SK-N-SH treated with all-trans-retinoic acid at 6 μM for 48 hours (cell line): ENCODE measurements at places on chromosomes 12 and 14.

- no peak for ATAC-seq
Observed at GRCh38 chr14:103657471-103657870, 28.5 kb downstream of the KLC1 start.

GRCh38 chr12:51328587-51328986, 4.6 kb upstream of the BIN2 start:
- no peak for ATAC-seq

GRCh38 chr14:54566410-54567223, at the start of gene SAMD4A:
Gene SAMD4A, plus strand, starts transcription at chr14:54567128. Its CDS starts 789 bp downstream, at chr14:54567917.
- ATAC-seq: peak; percentile 29

- ATAC-seq: no peak
Observed at GRCh38 chr14:22190411-22191191, 398.4 kb downstream of the DAD1 start.

DNA sequence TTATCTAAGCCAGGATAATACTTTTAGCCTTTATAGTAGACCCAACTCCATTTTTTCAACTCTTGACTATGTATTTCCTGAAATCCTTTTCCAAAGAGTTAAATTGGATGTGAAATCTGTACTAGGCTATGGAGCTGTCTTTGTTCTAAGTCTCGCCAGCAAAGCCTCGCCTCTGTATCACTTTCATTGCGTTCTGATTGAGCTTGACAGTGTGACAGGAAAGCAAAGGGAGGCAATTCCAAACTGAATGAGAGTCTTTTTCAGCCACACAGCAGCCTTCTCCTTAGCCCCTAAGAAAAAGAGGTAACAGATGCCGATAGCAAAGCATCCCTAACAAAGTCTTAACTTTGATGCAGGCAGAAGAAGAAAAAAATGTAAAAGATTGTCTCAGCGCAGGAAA, 154.6 kb upstream of the OTX2 start:
- no peak for ATAC-seq

DNA sequence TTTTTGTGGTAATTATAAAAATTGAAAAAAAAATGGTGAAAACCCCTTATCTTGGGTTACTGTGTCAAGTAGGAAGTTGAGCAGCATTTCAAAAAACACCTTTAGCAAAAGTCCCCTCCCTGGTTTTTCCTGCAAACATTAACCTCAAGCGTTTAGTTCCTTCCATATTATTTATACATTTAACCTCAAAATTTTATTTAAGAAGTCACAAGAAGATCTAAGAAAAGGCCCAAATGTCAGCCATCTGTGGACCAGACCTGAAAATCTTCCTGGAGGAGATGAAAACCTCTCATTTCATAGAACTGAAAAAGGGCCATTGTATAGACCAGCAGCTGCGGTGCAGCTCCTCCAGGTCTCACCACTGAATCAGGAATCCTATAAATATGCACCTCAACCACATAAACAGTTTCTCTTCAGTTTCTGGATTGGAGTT, 40.4 kb upstream of the BTG1 start:
- ATAC-seq: no peak

- peak; percentile 50; the same call in 2 of the 3 replicates for ATAC-seq
Observed at GRCh38 chr14:63361790-63362189, 43.1 kb upstream of the GPHB5 start.

DNA sequence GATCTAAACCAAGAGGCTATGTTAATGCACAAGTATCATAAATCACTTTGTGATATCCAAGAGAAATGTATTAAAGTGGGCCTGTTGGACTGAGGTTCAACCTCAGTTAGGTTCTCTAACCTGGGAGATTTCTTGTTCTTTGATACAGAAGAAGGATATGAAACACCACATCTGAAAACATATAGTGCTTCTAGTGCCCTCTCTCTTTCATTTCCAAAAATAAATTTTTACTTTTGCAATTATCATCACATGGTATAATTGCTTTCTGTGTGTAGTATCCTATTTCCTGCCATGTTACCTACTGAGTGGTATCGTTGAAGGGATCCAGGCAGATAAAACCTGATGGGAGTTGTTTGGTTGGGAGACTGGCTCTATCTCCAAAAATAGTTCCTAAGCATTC, 264.9 kb downstream of the CCER1 start:
- no peak for ATAC-seq

- no peak for ATAC-seq
Observed at GRCh38 chr12:24077161-24077560, 127.7 kb upstream of the SOX5 start.

DNA sequence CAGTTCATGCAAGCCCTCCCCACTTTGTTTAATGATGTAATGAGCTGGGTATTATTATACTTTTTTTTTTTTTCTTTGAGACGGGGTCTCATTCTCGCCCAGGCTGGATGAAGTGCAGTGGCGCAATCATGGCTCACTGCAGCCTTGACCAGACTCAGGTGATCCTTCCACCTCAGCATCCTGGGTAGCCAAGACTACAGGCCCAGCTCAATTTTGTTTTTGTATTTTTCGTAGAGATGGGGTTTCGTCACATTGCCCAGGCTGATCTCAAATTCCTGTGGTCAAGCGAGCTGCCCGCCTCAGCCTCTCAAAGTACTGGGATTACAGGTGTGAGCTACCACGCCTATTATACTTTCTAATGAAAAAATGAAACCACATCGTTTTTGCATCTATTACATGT, 4.5 kb upstream of the DCAF11 start:
- no peak for ATAC-seq

DNA sequence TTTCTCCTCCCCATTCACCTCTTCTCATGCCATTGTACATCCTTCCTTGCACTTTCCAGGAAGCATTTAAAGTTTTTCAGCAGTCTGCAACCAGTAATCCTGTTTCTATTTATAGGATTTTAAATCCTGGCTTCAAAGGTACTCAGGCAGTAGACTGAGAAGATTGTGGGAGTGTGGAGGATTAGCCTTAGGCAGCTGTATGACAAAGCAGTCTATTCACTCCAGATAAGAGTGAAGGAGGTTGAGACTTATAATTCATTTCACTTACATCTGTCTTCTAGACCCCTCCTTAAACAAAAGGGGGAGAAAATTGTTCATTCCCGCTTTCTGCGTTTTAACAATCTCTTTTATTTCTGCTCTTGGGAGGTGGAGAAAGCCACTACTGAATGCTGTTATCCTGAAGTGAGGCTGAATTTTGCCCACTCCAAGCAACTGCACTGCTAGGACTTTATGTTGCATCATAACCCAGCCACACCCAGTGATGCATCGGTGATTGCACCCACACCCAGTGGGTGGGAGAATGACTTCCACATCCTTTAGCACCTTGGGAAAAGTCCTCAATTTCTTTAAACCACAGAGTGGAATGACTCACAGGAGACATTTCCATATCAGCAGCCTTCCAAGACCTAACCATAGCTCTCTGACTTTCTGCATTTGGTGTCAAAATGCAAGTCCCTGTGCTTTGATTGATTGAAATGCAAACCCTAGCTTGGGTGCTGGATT, 382.5 kb upstream of the ATP2B1 start:
- ATAC-seq: peak; percentile 74

- no peak for ATAC-seq
Observed at GRCh38 chr12:67647181-67647798, 1.3 kb upstream of the DYRK2 start.

DNA sequence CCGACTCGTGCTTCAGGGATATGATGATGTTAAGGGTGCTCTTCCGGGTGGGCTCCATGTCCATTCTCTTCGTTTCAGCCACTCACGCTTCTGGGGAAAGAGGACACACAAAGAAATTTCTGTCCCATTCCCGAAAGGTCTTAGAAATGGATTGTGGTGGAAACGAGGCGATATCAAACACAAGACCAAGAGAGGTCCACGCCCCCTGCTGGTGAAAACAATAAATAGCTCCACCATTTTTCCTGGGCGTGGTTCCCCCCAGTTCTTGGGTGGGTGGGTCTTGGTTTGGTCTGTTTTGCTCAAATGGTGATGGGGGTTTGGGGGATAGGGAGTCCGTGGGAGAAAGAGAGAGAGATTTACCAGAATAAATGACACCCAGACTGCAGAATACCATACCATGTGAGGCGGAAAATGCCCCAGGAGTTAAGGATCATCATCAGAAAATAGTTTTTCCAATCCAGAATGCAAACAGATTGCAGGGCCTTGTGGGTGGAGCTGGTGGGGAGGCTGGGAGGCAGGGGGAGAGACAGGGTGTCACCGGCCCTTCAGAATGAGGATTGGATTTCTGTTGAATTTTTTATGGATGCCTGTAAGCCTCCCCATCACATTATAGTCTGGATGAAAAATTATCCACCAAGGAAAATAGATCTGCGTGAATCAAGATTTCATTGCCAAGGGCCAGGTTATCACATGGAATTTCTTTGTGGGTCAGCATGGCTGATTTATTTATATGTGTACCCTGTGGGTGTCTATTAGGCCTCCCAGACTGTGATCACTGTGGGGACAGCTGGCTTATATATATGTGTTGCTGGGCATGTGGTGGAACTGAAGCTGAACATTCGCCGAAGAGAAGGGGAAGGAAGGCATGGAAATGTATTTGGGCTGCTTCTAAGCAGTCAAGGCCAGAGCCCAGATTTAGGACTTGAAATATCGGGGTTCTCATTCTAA, 55.8 kb downstream of the SRRM4 start:
- ATAC-seq: no peak

- no peak for ATAC-seq
Observed at GRCh38 chr12:57093415-57094207, 4.7 kb downstream of the NAB2 start.

- ATAC-seq: no peak
Observed at GRCh38 chr14:89797148-89797547, 157.4 kb downstream of the EFCAB11 start.

- ATAC-seq: peak; percentile 72
Observed at GRCh38 chr14:77151245-77151644, 9.7 kb upstream of the ZDHHC22 start.

DNA sequence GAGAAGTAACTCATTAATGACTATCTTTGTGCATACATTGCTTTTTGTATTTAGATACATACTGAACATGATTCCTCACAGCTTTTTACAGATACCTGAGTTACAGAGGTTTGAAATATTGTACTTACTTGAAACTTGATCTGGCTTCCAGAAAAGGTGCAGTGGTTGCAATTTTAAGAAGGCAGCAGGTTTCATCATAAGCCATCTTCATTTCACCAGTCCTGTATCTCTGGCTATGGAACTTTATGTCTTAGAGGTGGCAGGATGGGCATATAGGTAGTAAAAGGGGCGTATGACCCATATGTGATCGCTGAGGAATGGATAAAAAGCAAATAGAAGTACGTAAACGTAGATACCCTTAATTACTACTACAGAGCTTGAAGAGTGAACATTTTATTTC, 13.7 kb downstream of the ZBTB1 start:
- no peak for ATAC-seq

DNA sequence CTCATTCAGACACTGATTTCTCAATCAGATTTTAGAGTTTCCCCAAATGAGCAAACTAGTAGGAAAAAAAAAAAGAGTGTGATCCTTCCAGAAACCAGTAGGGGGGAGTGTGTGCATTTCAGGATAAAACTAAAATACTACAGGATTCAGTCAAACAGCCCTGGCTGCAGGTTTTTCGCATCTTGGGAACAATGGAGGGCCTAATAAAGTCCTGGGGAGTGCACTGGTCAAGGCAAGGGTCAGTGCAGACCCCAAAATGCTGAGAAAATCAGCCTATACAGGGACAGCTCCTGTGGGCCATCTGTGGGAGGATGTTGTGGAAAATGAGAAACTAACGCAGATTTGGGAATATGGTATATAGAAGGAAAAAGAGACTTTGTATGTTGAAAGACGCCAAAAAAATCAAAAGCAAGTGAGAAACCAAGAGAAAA, 22.2 kb upstream of the ABCD4 start:
- peak; percentile 70 for ATAC-seq

GRCh38 chr12:62785941-62786559, 148.9 kb downstream of the PPM1H start:
- ATAC-seq: peak; percentile 89

- ATAC-seq: peak; percentile 94
Observed at GRCh38 chr12:32115404-32116104, 8.9 kb downstream of the BICD1 start.

GRCh38 chr14:33847066-33847465, 103.8 kb downstream of the EGLN3 start:
- ATAC-seq: no peak

DNA sequence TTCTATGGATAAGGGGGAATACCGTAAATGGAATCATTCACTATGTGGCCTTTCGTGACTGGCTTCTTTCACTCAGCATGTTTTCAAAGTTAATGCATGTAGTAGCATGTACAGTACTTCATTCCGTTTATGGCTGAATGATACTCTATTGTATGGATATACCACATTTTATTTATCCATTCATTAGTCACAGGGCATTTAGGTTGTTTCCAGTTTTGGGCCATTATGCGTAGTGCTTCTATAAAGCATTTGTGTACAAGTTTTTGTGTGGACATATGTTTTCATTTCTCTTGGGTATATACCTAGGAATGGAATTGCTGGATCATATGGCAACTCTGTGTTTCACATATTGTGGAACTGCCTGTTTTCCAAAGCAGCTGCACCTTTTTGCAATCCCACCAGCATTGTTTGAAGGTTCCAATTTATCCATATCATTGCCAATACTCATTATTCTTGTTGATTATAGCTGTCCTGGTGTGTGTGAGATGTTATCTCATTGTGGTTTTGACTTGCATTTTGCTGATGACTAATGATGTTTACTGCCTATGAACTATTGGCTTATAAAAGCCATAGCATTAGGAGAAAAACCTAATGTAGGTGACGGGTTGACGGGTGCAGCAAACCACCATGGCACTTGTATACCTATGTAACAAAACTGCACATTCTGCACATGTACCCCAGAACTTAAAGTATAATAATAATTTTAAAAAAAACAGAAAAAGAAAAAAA, 45.5 kb downstream of the ATF7IP start:
- no peak for ATAC-seq

DNA sequence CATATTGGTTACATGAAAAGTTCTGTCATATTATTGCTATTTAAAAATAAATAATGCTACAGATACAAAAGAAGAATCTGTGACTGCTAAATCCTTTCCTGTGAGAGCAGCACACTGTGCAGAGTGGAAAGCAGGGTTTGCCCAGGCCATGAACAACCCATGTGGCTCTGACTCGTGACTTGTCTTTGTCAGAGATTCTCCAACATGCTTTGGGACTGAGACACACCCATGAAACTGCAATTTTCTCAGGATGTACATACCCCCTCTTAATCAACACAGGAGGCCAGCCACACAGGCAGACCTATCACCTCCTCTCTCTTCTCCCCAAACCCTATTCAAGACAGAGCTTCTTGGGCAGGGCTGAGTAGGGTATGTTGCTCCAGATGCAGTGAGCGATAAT, 96.8 kb upstream of the NTF3 start:
- no peak for ATAC-seq

- ATAC-seq: no peak
Observed at GRCh38 chr12:52210925-52211650, 19.3 kb upstream of the KRT80 start.

DNA sequence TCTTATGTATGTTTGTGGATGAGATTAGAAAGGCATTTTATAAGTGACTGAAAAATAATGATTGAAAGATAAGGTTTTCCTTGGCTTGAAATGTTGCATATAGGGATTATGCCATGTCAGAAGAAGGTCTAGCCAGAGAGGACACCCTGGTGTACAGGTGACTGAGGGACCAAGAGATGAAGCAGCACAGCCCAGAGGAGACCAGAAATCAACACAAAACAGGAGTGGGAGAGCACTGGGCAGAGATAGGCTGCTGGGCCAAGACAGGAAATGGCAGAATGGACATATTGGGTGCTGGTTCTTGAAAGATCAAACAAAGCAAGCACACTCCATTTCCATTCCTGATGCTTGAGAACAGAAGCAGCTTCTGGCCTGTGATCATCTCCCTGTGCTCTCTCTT, 24.4 kb upstream of the FRMD6 start:
- ATAC-seq: peak; percentile 57
